Stimulated activated CD4-positive, alpha-beta T cell treated with anti-CD3 and anti-CD28 coated beads, Interleukin-1b, Interleukin-23, amount 100 ng/mL, for 4 hours (primary cell): ENCODE measurements at places on chromosomes 4 and X.
A peak's percentile ranks its signal among the peaks of the same experiment; 100 is the strongest.

GRCh38 chr4:122921971-122922876 is at the start of gene NUDT6:
NUDT6 (minus strand) TSS chr4:122922597; CDS start chr4:122922572, 25 bp downstream.
- peak; percentile 23 for DNase-seq

DNA sequence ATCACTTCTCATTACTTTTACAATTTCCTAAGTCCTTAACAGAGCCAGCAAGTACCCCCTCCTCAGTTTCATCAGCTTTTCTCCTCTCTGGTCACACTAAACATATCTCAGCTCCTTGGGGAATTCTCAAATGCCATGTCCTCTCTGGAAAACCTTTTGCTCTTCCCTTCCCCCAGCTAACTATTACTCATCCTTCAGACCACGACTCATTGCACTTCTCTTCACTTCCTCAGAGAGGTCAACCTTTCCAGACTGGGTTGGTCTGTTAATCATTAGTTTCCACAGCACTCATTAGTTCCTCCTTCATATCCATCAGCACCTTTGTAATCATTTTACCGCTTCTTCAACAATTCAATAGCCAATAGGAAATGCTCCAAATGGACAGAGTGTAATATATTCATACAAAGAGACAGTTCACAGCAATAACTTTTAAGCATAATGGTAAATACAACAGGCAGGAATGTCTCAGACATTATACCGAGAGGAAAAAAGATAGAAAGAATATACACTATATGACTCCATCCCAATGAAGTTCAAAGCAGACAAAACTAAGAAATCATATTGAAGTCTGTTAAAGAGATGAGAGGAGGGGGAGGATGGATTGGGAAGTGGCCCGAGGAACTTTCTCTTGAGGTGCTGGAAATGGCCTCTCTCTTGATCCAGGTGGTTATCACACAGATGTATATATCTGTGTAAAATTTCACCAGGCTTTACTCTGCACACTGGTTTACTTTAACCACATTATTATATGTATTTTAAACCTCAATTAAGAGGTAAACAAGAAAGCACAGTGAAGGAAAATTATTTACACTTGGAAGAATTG is 39.6 kb downstream of the DDX60L start:
- DNase-seq: no peak

DNA sequence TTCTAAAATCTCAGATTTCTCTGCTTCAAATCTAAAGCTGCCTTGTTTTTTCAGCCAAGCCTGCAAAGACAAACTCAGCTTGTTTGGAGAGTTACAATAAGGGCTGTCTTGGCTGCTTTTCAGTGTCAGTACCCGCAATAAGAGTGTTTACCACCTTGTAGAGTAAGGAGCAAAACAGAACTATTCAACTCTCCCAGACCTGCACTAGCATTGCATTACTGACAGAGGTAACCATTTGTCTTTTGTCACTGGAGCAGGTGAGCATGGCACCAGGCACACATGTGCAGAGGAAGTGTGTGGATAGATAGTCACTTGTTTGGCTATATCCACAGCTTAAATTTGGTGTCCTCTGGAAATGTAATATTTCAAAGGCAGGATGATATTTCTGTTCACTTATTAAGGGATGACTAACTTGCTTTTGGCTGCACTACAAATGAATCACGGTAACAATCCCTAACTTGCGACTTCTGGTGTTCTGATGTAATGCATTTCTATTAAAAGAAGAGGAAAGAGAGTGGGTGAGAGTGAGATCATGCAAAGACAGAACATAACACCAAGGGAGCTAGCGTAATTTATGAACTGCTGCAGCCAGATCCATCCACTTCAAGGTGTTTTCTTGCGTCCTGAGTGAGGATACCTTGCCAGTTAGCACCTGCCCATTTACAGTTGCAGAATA is 38.6 kb downstream of the PTCHD1 start:
- DNase-seq: no peak

DNA sequence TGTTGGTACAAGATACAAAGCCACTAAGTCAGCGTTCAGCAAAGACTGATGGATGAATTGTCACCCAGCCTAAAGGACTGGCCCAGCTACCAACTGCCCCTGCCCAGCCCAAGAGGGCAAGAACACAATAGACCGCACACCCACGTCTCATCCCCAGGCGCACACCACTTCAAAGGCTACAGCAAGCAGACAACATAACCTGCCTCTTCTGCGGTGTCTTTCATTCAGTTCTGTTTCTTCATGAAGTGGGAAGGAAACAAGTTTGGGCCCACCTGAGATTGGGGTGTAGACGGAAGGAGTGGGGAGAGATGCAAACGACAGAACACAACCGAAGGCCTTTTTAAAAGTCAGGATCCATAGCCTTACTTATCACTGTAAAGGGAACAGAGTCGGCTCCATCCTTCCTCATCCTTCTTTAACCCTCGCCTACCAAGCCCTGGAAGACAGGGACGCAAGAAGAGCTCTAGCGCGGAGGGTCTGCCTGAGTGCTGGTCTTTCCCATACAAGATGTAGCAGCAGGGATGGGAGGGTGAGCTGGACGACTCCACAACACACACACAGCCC is 691 bp downstream of the SCARB2 start:
- no peak for DNase-seq

- no peak for DNase-seq
These were observed 157.5 kb upstream of the ITM2A start for GRCh38 chrX:79524642-79525041.

- no peak for DNase-seq
These were observed 1615.8 kb downstream of the ARAP2 start for GRCh38 chr4:34628471-34628870.

DNA sequence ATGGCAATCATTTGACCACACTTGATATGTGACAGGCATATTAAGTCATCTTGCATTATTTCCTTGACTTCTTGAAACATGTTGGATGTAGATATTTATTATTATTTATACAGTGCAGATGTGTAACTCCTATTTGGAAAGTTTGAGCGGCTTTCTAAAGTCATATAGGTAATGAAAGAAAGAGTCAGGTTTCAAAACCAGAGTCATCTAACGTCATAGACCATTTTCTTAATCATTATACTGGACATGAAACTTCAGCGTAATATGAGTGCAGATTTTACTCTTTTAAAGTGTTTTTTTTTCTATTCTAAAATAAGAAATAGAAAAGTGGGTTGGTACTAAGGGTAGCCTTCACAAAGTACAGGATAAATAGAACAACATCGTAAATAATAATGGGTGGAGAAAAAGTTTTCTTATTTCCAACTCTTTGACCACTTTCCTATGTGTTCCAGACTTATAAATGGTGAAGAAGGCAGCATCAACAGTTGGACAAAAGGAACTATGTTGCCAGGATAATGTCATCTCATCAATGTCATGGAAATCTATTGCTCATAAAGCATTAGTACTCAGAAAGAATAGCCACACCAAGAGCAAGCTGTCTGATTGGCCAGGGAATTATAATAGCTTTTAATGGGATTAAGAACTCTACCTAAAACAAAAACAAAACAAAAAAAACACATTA is 108.0 kb upstream of the PCDH18 start:
- no peak for DNase-seq

GRCh38 chr4:67668315-67668714 is 32.6 kb downstream of the UBA6 start:
- no peak for DNase-seq

- no peak for DNase-seq
These were observed 107.8 kb downstream of the CCSER1 start for GRCh38 chr4:90234916-90235547.

DNA sequence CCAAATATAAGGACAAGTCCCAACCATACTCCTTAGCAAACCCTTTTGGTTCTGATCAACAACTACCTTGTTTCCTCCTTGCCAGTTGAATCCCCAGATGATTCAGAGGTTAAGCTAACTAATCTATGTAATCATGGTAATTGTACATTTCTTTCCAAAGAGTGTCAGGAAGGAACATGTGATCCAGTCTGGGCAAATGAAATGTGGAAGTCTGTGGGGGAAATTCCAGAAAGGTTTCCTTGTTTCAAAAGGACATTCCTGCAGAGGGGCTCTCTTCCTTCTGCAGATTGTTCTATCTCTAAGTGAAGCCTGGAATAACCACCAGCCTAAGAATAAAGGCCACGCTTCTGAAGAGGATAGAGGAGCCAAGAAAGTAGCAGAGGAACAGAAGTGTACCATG is 7.0 kb downstream of the PRSS12 start:
- no peak for DNase-seq

DNA sequence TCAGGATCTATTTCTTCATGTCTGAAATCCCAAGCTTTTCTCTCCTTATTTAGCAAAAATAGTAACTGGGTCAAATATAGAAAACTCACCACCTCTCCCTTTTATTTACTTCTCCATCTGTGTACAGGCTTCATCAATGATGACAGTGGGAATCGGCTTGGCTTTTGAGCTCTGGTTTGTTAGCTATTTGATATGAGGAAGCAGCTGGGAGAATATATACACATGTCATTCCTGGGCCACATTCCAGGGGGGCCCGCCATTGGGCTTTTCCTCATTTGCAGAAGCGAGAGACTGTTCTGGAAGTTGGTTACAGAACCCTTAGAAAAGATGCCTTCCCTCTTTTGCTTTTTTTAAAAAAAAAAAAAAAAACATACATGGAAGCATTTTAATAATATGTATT is 107.4 kb upstream of the F9 start:
- no peak for DNase-seq

- DNase-seq: no peak
These were observed 41.8 kb upstream of the MAML3 start for GRCh38 chr4:140195806-140196205.

DNA sequence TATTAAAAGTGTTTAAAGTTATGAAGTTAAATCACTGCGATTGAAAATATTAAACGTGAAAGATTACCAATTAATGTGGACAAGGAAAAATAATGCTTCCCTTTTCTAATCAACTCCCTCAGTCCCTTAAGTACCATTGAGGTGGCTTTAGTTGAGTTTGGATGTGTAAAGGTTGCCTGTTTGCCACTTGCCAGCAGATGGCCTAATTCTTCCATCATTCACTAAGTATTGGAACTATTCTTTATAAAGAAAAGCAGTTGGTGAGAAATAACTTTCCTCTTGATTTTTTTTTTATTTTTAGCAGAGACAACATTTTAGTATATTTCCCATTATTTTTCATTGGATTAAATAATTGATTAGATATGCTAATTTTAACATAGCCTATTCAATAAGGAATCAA is 295.9 kb upstream of the TACR3 start:
- DNase-seq: no peak

DNA sequence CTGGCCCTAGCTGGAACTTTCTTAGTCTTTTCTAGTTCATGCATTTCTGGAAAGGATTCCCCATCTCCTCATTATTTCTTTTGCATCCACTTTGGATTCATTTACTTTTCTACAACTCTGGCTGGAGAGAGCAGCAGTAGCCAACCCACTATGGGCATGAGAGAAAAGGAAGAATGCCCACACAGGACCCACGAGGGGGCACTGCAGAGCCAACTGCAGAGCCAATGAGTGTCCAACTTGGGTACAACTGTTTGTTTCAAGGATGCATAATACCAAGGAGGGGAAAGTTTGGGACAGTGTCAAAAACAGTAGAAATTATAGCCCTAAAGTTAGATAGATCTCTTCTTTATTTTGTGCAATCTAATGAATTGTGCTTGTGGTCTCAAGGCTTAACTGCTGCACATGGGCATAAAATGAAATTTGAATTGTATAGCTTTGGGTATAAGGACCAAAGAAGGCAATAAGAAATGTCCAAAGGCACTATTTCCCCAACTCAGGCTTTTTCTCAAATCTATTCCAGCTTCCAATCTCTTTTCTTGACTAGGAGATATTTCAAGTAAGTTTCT is 230.6 kb downstream of the NSUN7 start:
- no peak for DNase-seq

GRCh38 chrX:113906168-113906567 is 677.7 kb upstream of the HTR2C start:
- DNase-seq: no peak
